ENCODE measurements at places on chromosomes 3 and 15. TPM values are rescaled to one million over a fixed set of nuclear protein-coding genes. Genes with fewer than 3 reads are reported as not detected.

GRCh38 chr15:98958918-98959639 is 48.5 kb downstream of the PGPEP1L start:
- no peak overlapping the region for H3K4me3 ChIP-seq
- peaks cover 16% of the 10 kb centered on the region for H3K36me3 ChIP-seq
- DNase-seq, result no peak
- H3K4me1 ChIP-seq, result no peaks in the 10 kb centered on the region

Gene C3orf22
- polyA plus RNA-seq, result not detected

Gene SLC15A2
- not detected for polyA plus RNA-seq

Gene NEK10
- 0.82 TPM for polyA plus RNA-seq

- H3K4me1 ChIP-seq, result no peaks in the 10 kb centered on the region
- DNase-seq, result no peak
- no peak overlapping the region for H3K27ac ChIP-seq
- no peak overlapping the region for H3K4me3 ChIP-seq
- no peaks in the 10 kb centered on the region for H3K27me3 ChIP-seq
These were observed 7.4 kb downstream of the LRRC58 start for GRCh38 chr3:120341658-120342346.

All from cardiac muscle cell (in vitro differentiated cells and primary cell).